ENCODE measurements at places on chromosomes 4 and X.

DNA sequence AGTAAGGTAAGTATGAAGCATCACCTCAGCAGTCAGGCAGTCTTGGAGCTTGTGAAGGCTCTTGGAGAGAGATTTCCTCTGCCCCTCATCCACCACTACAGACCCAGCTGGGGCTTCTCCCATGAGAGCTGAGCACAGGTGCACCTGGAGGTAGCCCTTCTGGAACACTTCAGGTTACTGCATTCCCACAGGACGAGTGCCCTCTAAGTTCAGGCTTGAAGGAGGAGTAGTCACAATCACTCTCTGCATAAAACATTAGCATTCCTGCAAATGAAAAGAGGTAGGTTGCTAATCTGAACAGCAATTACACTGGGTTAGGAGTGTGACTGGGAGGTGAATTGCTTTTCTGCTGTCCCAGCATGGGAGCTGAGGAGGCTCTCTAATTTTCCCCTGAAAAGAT, 308.8 kb downstream of the TEX13C start:
- DNase-seq: no peak

DNA sequence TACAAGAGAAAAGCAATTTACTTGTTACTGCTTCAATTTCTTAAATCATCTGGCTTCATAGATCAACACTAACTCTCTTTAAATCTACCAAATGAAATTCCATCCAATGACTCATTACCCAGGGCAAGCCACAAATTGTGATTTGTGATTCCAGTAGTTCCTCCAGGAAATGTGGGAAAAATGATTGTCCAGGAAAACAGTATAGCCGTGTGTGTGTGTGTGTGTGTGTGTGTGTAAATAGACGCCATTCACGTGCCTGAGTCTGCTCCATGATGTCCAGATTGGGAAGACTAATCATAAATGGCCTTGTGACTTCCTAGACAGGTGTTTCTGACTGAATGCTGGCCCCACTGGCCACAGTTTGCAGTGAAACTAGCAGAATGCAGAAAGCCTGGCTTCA, 121.3 kb downstream of the HS6ST2 start:
- no peak for DNase-seq

DNA sequence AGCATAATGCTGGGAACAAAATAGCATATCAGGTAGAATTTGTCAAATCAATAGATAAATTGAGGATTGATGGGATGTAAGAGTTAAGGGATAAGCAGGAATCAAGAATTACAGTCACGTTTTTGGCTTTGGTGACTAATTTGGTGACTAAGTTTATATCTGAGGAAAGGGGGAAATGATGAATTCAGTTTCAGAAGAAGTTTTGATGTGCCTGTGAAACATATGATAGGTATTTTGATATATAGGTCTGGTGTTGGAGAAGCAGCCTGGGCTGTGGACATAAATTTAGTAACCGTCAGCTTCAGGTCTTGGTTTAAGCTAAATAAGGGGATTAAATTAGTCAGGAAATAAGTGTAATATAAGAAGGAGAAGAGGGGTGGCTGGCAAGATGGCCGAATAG, 79.0 kb upstream of the EDA2R start:
- no peak for DNase-seq

- no peak for DNase-seq
Measured at GRCh38 chr4:173531086-173531965, 1.3 kb upstream of the HAND2 start.

DNA sequence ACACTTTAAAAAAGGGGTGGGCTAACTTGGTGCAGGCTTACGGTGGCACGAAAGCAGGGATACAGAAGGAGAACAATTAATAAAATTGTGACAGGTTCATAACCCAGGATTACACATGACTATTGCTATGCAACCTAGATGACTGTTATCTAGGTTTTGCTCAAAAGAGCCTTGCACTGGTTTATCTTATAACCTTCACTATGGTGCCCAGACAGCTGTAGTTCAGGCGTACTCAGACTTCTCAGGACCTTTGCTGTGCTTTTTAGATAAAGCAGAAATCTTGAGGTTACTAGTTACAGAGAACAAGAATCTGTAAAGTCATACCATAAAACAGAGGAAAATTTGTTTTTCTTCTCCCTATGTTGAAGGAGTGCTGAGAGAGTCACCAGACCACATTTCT, 44.4 kb downstream of the UGT2A3 start:
- no peak for DNase-seq

DNA sequence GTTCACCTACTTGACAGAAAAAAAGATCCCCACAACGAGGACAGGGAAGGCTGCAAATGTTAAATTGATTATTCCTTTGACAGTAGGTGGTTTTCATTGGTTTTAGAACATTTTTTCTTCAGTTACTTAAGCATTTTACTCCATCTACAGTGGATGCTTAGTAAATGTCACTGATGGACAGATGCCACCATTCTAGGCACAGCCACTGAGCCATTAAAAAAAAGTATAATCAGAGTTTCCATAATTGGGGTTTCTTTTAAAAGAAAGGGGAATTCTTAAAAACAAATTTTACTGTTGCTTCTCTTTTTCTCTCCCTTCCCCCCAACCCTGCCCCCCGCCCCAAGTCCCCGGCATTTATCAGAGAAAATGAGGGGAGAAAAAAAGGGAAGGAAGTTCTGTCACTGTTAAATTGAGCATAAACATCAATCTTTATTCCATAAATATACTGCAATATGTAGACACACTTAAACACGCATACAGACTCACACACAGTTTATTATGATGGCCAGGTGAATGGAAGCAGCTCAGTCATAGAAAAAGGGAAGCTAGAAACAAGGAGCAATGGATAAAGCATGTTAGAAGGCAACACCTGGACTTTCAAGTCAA, 79.7 kb upstream of the PRPS2 start:
- DNase-seq: no peak

Data from T-helper 2 cell treated with Interferon-gamma antibody and Interleukin-4, amounts not matched to agents 5 μg/mL and 100 μg/mL, for 36 hours (primary cell).